AG08396 (cell line): ENCODE measurements at places on chromosomes 6 and 20.

GRCh38 chr6:121236984-121237383 lies 97.3 kb downstream of the TBC1D32 start:
- DNase-seq = no peak

DNA sequence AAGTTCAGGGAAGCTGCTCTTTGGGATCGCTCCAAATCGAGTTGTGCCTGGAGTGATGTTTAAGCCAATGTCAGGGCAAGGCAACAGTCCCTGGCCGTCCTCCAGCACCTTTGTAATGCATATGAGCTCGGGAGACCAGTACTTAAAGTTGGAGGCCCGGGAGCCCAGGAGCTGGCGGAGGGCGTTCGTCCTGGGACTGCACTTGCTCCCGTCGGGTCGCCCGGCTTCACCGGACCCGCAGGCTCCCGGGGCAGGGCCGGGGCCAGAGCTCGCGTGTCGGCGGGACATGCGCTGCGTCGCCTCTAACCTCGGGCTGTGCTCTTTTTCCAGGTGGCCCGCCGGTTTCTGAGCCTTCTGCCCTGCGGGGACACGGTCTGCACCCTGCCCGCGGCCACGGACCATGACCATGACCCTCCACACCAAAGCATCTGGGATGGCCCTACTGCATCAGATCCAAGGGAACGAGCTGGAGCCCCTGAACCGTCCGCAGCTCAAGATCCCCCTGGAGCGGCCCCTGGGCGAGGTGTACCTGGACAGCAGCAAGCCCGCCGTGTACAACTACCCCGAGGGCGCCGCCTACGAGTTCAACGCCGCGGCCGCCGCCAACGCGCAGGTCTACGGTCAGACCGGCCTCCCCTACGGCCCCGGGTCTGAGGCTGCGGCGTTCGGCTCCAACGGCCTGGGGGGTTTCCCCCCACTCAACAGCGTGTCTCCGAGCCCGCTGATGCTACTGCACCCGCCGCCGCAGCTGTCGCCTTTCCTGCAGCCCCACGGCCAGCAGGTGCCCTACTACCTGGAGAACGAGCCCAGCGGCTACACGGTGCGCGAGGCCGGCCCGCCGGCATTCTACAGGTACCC lies at the start of gene ESR1:
Gene ESR1 (plus strand): TSS at position 170 of the 858 bp plus-strand sequence. CDS start 231 bp downstream, at position 401.
- peak; percentile 17 for DNase-seq

DNA sequence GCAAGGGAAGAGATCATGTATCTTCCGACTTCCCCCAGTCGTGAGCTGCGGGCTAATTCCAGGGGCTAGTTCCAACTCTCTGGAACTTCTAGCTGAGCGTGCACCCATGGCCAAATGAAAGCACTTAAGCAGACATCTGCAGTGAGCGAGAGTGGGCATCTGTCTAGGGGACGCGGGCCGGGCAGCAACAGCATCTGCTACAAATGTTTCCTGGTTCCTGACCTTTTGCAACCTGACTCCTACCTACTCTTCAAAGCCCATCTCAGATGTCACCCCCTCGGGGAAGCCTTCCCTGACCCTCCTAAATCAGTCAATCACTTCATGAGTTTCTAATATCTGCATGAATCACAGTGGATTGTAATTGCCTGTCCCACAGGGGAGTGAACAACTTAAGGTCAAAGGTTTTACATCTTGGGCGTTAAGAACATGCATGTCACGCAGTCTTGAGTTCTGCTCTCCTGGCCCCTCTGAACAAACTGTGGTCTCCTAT lies 141.9 kb downstream of the CEBPB start:
- DNase-seq = no peak

DNA sequence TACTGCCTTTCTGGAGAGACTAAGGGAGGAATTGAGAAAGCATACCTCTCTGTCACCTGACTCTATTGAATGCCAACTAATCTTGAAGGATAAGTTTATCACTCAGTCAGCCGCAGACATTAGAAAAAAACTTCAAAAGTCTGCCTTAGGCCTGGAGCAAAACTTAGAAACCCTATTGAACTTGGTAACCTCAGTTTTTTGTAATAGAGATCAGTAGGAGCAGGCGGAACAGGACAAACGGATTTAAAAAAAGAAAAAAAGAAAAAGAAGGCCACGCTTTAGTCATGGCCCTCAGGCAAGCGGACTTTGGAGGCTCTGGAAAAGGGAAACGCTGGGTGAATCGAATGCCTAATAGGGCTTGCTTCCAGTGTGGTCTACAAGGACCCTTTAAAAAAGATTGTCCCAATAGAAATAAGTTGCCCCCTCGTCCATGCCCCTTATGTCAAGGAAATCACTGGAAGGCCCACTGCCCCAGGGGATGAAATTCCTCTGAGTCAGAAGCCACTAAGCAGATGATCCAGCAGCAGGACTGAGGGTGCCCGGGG lies 43.1 kb upstream of the RNF182 start:
- DNase-seq = no peak

- DNase-seq = no peak
These were observed 63.9 kb downstream of the KCNS1 start for GRCh38 chr20:45037050-45037449.

DNA sequence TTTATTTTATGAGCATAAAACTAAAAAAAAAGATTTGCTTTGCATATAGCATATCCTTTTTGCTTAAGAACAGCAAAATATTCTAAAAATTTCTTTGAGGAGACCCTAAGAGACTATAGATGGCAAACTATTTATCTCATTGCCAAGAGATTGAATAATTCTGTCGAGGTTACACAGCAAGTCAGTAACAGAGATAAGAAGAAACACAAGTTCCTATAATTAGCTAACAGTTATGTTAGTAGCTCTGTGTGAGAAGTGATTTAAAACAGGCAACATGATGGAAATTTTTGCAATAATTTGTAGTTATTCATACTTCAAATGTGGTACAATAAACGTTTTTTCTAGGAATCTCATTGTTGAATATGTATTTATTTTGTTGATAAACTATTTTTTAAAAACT lies 9.1 kb downstream of the LAMA2 start:
- DNase-seq = no peak

DNA sequence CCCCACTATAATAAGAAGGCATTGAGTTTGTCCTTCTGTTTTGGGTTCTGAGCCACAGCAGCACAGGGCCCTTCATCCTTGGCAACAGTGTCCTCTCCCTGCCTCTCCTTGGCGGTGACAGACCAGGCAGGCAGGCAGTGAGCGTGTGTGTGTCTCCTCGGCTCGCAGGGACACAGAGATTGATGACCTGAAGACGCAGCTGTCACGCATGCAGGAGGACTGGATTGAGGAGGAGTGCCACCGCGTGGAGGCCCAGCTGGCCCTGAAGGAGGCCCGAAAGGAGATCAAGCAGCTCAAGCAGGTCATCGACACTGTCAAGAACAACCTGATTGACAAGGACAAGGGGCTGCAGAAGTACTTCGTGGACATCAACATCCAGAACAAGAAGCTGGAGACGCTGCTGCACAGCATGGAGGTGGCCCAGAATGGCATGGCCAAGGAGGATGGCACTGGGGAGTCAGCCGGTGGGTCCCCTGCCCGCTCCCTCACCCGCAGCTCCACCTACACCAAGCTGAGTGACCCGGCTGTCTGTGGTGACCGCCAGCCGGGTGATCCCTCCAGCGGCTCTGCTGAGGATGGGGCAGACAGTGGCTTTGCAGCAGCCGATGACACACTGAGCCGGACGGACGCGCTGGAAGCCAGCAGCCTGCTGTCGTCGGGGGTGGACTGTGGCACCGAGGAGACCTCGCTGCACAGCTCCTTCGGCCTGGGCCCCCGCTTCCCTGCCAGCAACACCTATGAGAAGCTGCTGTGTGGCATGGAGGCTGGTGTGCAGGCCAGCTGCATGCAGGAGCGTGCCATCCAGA lies 24.0 kb downstream of the SDCBP2 start:
- DNase-seq = no peak

- no peak for DNase-seq
These were observed 263.7 kb downstream of the BMP2 start for GRCh38 chr20:7031222-7031621.

DNA sequence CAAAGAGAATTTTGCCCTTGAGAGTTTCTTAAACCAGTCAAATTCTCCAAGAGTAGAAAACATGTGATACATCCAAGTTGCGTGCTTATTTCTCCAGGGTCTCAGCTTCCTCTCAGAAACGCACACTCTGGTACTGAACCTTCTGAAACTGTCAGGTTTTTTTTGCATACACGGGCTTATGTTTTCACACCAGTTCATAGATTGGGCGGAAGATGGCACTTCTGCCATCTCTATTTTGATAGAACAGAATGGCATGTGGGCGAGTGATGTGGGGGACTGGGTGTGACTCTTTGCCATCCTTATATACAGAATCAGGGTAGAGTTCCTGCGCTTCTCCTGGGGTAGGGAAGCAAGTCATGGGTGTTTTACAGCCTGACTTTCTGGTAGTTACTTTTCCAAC lies 56.4 kb downstream of the ADTRP start:
- no peak for DNase-seq

DNA sequence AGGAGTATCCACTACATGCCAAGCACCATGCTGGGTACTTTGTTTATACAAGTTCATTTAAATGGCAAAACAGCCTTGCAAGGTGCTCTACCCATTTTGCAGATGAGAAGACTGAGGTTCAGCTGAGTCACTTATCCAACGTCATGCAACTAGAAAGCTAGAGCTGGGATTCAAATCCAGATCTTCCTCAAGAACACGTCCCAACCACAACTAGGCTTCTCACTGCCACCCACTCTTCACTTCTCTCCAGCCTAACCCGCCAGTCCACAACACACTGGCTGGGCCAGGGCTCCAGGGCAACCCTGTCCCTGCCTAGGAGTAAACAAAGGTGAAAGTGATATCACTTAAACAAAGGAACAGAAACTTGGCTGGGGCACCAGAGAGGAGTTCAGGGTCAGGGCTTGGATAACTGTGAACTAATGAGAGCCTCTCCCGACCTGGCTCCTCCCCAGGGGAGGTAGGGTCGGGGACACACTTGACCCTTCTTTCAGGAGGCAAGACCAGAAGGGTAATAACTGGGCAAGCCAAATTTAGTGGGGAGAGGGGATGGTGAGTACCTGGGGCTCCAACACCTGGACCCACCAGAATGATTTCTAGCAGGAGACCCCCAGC lies 7.9 kb downstream of the SDC4 start:
- no peak for DNase-seq

DNA sequence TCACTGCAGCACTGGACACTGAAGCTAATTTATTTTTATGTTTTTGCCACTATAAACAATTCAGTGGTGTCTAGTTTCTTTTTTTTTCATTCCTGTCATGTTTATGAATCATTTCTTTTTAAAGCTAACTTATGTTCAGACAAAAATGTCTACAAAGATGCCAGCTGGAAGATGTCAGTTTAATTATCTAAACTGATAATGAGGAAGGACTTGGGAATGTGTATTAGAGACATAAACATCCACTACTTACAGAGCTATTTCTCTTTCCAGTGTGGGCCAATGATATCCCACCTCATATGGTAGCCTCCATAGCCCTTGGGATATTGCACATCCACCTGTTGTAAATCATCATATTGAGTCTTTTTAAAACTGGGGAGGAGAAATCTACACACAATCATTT lies 132.1 kb upstream of the FAM184A start:
- DNase-seq = no peak

GRCh38 chr20:51353491-51353890 lies 189.0 kb downstream of the NFATC2 start:
- no peak for DNase-seq

GRCh38 chr20:31476643-31477215 lies 1.6 kb downstream of the REM1 start:
- no peak for DNase-seq

DNA sequence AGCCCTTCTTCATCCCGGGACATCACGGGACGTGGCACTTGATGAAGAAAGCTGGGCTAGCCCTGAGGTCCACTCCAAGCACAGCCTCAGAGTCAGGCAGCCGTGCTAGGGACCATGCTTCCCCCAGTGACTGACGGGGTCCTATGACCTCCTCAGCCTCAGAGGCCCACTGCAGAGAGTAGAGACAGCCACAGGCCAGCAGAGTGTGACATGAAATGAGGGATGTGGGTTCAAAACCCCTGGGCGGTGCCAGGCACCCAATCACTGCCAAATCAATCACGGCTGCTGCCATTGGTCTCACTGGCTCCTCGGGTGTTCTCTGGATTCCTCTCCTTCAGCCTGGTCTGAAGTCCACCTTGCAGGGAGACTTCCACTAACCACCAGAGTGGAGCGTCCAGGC lies 197.7 kb upstream of the CDH4 start:
- no peak for DNase-seq

- DNase-seq = no peak
These were observed 358.2 kb downstream of the PLCB1 start for GRCh38 chr20:8490076-8490830.

- DNase-seq = peak; percentile 48
These were observed 56.2 kb upstream of the RIPOR2 start for GRCh38 chr6:24991810-24992467.

GRCh38 chr6:10793695-10794094 lies 44.6 kb downstream of the MAK start:
- no peak for DNase-seq

DNA sequence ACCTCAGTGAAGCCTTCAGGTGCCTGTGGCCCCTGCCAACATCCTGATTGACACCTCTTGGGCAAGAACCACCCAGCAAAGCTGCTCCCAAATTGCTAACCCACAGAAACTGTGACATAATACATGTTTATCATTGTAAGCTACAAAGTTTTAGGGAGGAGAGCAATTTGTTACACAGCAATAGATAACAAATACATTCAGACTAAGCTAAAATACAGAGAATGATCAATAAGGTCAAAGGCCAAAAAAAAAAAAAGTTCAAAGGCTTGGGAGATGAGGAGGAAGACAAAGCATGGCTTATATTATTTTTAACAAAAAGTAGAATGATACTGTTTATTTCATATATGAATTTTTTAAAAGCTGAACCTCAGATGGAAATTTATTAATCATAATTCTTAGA lies 105.9 kb downstream of the ID4 start:
- DNase-seq = no peak

GRCh38 chr6:133244519-133244918 lies 3.4 kb downstream of the EYA4 start:
- DNase-seq = no peak

- DNase-seq = peak; percentile 76
These were observed 106.6 kb downstream of the TRIM27 start for GRCh38 chr6:28816909-28817807.

DNA sequence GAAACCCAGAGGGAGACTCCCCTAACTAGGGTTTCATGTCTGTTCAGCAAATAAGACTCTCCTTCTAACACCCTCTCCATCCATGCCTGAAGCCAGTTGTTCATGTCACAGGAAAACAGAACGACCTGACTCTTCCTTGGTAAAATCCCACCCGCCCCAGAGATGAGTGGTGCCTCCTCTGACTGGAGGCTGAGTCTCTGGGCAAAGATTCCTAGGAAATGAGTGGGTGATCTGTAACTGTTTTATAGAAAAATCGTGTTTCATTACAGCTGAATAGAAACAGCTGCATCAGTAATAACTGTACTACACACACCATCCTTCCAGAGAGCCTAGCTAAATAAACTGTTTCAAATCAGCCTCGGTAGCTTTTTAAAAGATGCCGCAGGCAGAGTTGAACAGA lies 37.4 kb upstream of the MRPS10 start:
- no peak for DNase-seq

GRCh38 chr20:6079016-6079415 lies 25.2 kb upstream of the LRRN4 start:
- DNase-seq = no peak
